HFFc6 (cell line): ENCODE measurements at places on chromosomes 5 and 9. TPM values are rescaled to one million over a fixed set of nuclear protein-coding genes. Genes with fewer than 3 reads are reported as not detected.

DNA sequence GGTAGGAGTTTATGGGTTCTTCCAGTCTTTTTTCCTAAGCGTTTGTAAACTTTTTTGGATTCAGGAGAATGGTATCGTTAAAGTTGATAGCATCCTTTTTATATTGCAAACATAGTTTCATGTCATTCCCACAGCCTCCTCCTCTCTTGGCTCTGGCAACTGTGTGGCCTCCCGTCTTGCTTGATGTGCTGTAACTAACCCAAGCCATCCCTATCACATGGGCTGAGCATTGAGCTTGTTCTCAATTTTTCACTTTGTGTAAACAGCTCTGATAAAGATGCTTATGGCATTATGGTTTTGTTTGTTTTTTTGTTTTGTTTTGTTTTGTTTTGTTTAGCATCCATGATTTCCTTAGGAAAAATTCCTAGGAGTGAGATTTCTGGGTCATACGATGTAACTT lies 4.6 kb downstream of the STKLD1 start:
- DNase-seq = no peak

- DNase-seq = no peak
Observed at GRCh38 chr9:114003758-114004157, 74.3 kb downstream of the AMBP start.

GRCh38 chr5:39867923-39868322 lies 443.1 kb upstream of the DAB2 start:
- no peak for DNase-seq

DNA sequence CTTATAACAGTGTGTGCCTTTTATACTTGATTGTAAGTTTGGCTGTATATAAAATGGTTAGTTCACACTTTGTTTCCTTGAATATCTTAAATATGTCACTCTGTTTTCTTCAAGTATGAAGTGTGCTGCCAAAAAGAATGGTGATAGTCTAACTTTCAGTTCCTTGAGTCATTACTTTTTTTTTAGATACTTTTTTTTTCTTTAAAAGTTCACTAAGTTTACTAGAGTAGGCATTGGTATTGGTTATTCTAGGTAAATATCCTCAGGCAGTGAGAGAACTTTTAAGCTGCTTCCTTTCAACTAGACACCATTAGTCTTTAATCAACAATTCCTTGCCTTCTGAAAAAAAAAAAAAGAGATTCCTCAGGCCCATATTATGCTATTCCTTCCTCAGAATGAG lies 41.9 kb downstream of the SPEF2 start:
- DNase-seq = no peak

DNA sequence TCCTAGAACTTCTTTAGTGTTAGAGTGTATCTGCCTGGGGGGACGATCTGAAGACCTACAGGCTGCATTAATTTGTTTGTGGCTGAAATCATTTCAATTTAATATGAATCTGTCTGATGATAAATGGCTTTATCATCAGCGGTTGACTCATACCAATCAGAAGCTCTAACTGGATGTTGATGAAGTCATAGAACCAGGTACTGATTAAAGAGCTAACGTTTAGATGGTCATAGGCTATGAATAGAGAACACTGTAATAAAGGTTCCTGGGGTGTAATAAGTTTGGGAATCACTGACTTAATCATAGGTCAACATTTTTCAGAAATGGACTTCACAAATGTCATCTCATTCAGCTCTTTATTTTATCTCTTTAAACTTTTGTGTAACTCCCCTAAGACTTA lies 329.9 kb downstream of the MSX2 start:
- no peak for DNase-seq

DNA sequence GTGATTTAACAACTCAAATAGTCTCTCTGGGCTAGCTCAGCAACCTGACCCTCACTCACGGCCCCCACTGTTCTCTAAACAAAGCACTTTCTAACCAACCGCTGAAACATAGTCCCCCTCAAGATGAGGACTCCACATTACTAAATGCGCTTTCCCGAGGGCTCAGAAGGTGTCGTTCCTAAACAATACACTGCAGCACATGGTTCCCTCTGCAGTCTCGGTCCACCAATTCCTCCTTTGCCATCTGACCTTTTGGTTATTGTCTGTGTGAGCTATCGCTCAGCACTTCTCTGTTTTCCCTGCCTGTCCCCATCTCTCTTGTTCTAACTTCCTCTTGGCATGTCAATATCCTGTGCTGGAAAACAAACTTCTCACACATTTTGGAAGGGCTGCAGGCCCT lies 7.2 kb downstream of the EPB41L4A start:
- no peak for DNase-seq

- no peak for DNase-seq
Observed at GRCh38 chr5:162068412-162068811, 839 bp downstream of the GABRG2 start.

- DNase-seq = no peak
Observed at GRCh38 chr9:131622523-131622922, 77.2 kb downstream of the PRRT1B start.

DNA sequence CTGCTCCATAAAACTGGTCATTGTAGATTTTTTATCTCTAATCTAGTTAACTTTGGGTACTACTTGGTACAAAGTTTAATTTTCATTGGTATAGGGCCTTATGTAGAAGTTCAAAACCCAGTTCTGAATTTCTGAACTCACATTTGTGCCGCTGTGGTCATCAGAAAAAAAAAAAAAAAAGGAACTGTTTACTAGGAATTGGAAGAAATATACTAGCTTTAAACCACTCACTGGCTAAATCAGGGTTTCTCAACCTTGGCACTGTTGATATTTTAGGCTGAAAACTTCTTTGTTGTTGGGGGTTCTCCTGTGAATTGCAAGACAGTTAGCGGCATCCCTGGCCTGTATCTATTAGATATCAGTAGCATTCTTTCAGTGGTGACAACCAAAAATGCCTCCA lies 4.1 kb upstream of the ZFYVE16 start:
- no peak for DNase-seq

DNA sequence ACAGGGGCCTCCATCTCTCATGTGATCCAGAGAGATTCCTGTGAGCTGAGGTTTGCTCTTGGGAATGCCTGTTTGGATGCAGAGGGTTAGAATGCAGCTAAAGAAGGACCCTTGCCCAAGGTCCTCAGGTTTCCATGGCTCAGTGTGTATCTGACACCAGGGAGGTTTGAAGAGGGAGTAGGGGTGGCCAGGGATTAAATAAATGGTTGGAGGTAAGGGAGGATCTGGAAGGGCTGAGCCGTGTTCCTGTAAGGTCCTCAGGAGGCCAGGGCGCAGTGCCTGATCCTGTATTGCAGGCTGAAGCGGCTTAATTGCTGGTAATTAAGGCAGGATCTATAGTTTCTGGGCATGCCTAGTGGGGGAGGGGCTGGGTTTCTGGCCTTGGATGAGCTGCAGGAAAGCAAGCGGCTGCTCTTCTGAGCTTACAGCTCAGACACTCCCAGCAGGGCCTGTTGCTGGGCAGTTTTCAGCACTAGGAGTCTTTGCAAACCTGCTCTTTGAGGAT lies 41.5 kb upstream of the MAP1B start:
- DNase-seq = peak; percentile 37

DNA sequence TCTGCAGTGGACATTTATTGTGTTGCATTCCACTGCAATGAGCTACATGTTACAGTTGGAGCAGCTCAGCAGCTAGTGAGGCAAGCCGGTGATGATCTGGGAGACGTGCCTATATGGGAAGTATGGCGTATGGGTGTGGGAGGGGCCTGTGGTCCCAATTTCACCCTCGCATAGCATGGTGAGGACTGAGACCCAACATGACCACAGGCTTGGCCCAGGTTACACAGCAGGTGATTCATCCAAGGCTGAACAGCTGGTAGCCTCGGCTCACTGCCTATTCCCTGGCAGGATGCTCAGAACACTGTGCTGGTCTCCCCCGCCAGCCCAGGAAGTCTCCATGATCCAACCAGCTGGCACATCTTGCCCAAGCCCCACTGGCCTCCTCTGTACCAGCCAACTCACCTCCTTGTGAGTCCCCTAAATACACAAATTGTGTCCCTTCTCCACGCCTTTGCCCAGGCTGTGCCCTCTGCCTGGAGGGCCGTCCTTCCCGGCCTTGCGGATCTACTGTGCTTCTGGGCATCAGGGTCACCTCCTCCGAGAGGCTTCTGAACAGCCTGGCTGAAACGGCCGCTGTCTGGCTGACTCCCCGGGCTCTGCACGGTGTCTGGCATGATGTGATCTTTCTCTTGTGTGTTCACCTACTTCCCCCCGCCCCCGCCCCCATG lies 81.4 kb downstream of the NSUN2 start:
- DNase-seq = no peak

DNA sequence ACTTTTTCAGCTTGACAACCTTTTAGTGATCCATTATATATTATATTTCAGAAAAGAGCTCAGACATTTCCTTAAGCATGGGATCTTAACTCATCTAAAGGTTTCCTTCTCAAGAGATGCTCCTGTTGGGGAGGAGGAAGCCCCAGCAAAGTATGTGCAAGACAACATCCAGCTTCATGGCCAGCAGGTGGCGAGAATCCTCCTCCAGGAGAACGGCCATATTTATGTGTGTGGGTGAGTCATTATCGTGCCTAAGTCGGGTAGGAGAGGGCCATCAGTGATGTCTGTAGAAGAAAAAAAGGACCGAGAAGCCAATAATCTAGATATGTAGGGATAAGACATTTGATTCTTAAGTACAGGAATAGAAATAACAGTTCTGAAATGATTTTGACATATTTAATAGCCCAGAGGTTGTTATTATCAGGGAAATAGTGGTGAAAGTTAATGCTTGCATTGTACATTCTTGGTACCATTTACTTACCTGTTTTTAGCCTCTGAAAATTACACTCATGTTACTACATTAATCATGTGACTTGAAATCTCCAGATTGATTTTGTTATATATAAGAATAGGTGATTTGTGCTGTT lies 28.2 kb downstream of the MTRR start:
- peak; percentile 59 for DNase-seq

DNA sequence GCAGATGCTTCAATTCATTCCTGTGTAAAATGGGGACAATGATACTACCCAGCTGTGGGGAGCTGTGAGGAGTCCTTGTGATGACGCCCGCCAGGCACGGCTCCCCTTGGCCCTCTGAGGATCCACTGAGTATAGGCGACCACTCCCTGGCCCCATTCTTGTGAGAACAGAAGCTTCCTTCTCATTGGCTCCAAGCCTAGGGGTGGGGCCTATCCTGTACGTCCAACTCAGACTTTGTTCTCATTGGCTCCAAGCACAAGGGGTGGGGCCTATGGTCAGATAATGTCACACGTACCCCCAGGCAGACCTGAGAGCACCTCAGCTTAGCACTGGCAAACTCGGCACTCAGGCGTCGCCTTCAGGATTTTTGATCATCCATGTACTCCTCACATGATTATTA lies 232.9 kb upstream of the MVB12B start:
- DNase-seq = no peak

- peak; percentile 41 for DNase-seq
Observed at GRCh38 chr5:135829681-135830383, 4.6 kb upstream of the SLC25A48 start.

DNA sequence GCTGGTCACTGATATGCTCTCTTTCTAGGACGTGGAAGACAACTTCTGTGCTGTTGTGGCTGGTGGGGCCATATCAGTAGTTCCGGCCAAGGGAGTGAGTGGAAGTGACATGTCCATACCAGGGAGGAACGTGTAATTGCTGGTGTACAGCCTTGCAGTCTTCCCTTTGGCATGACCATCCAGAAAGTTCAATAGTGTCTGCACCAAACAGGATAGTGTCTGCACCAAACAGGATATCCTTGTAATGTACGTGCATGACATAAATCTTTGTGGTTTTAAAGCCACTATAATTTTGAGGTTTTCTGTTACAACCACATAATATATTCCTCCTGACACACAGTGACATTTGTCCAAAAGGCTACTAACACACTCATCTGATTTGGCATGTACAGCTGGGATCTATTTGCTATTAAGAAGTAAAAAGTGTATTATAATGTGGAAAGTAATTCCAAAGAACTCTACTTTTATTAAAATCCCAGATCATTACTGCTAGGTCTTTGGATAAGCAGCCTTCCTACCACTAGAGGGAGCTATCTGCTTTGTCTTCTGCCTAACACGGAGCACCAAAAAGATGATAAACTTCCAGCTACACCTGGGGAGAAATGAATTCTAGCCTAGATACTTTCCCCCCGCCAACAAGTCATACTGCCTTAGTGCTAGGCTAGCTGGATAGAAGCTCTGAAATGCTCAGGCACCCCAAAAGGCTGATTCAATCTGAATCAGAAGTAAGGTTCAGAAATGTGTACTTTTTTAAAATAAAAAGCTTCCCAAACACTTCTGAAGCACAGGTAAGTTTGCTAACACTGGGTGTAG lies 52.7 kb downstream of the RNF145 start:
- peak; percentile 70 for DNase-seq

DNA sequence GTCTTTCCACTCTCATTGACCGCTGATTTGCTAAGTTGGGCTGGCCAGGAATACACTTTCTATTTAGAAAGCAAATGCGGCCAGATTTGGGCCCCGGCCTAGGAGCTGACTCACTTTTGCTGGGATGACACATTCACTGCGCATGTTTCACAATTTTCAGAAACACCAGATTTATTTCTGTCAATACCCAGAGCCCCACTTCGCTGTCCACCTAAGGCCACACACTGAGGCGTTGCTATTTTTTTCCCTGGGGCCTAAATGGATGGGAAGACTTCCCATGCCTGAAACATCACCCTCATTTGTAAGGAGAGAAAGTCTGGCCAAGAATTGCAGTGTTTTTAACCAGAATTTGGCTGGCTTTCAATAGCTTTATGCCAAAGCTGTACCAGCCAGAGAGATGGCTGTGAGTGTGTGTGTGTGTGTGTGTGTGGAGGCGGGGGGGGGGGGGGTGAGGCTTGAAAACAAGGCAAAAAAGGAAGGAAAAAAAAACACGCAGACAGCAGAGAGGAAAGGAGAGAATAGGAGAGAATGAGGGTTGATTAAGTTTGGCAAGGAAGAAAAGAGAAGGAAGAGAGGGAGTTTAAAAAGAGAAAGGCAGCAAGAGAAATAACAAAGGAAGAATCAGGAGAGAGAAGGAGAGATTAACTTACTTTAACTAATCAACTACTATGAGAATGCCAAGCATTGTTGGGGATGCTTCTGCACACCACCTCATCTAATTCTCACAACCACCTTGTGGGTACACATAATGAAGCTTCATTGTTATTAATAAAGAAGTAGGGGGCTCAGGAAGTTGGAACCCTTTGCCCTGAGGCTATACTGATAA lies 261.4 kb upstream of the KLF4 start:
- DNase-seq = peak; percentile 98

The ANKDD1B gene
- total RNA-seq = 0.10 to 0.15 TPM in 2 of 3 replicates, not detected in the other

The NR3C1 gene
- 53.4 and 69.6 TPM in 2 replicates for total RNA-seq

The NUTM2G gene
- total RNA-seq = not detected in 2 replicates

The TEX53 gene
- not detected in 3 replicates for total RNA-seq

The OR1J2 gene
- total RNA-seq = not detected in 3 replicates

The CXXC5 gene
- 49.2 to 58.5 TPM (median 55.7 TPM) in 3 replicates for total RNA-seq

The EGFL7 gene
- total RNA-seq = 4.4 to 6.1 TPM (median 4.4 TPM) in 3 replicates

The POU4F3 gene
- total RNA-seq = 0.07 TPM in 1 of 3 replicates, not detected in the others

The SLC23A1 gene
- total RNA-seq = not detected in 3 replicates

The RIOK2 gene
- 39.6 and 48.7 TPM in 2 replicates for total RNA-seq

The WNT8A gene
- not detected in 2 replicates for total RNA-seq

The RBM22 gene
- total RNA-seq = 29.9 to 35.7 TPM (median 31.3 TPM) in 3 replicates
